Glomerular endothelial cell (primary cell): ENCODE measurements at places on chromosomes 2 and 18. TPM values are rescaled to one million over a fixed set of nuclear protein-coding genes. Genes with fewer than 3 reads are reported as not detected.

RBKS gene
- 0.63 and 1.6 TPM in 2 replicates for total RNA-seq

PROKR1 gene
- total RNA-seq = not detected in 2 replicates

CGREF1 gene
- total RNA-seq = 0.87 and 3.4 TPM in 2 replicates

SIX3 gene
- not detected in 2 replicates for total RNA-seq

IL18R1 gene
- total RNA-seq = 4.5 and 5.3 TPM in 2 replicates

HOXD9 gene
- total RNA-seq = 4.7 and 7.6 TPM in 2 replicates

ALK gene
- total RNA-seq = not detected in 2 replicates

SLC30A3 gene
- total RNA-seq = 5.9 and 6.5 TPM in 2 replicates

SERPINB4 gene
- total RNA-seq = not detected in 2 replicates

FOXI3 gene
- total RNA-seq = not detected in 2 replicates

EGR4 gene
- not detected in 2 replicates for total RNA-seq

DPP4 gene
- 3.8 and 8.1 TPM in 2 replicates for total RNA-seq

LAMA1 gene
- total RNA-seq = 2.5 and 3.1 TPM in 2 replicates

TEX44 gene
- total RNA-seq = not detected in 2 replicates

GAL3ST2 gene
- not detected in 2 replicates for total RNA-seq

C2orf72 gene
- total RNA-seq = 0.29 and 1.5 TPM in 2 replicates

TSHZ1 gene
- total RNA-seq = 29.4 and 33.5 TPM in 2 replicates

IFT172 gene
- 13.9 and 26.8 TPM in 2 replicates for total RNA-seq

FAM237A gene
- total RNA-seq = not detected in 2 replicates

DSEL gene
- 7.6 and 9.3 TPM in 2 replicates for total RNA-seq

SELENOI gene
- total RNA-seq = 11.7 and 12.5 TPM in 2 replicates

CTIF gene
- total RNA-seq = 32.8 and 55.4 TPM in 2 replicates

ANKZF1 gene
- 19.1 and 32.2 TPM in 2 replicates for total RNA-seq

COL4A3 gene
- total RNA-seq = not detected in 2 replicates

ACADL gene
- total RNA-seq = 0.05 TPM in 1 of 2 replicates, not detected in the other

DTNA gene
- 4.5 and 12.3 TPM in 2 replicates for total RNA-seq
